Heart right ventricle (tissue), 16 donors: ENCODE measurements at places on chromosomes 7 and 10.

- DNase-seq = no peak
Observed at GRCh38 chr7:28479507-28479947, 67.2 kb downstream of the CREB5 start.

- peak; percentile 67 for DNase-seq
Observed at GRCh38 chr10:33661580-33662336, 327.3 kb upstream of the NRP1 start.

GRCh38 chr7:33673029-33673700 lies 232.2 kb upstream of the BMPER start:
- no peak for DNase-seq

- peak; percentile 75 for DNase-seq
Observed at GRCh38 chr10:102814873-102815661, 22.1 kb downstream of the CYP17A1 start.

GRCh38 chr7:10723832-10724231 lies 249.8 kb upstream of the PHF14 start:
- DNase-seq = no peak

- no peak for DNase-seq
Observed at GRCh38 chr7:16999541-17000267, 117.9 kb upstream of the AGR3 start.

DNA sequence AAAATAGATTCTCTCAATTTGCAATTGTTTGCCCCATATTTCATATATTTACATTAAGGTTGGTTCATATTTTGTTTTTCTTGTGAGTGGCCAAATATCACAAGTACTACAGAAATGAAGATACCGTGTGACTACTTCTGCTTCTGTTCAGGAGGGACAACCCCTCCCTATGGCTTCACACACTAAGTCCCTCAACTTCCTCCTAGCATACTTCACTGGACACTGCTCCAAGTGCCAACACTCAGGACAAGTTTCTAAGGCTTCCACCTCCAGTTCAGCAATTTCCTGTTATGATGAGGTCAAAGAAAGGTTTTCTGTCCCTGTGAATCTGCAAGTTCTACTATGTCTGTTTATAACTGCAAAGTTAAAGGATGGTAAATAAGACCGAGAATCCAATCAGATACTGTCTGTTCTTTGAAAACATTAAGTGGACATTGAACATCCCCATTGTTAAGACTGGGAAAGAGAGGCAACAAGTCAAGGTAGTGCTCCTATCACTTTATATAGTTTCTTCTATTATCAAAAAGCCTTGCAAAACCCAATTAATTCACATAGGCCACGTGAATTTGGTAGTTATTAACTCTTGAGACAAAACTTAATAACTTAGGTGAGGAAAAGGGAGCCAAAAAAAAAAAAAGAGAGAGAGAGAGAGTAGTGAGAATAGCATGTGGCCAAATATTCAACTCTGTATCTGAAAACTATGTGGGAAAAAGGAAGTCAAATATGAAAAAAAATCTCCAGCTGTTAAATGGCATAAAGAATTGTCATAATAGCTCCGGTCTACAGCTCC lies 81.3 kb upstream of the DKK1 start:
- DNase-seq = no peak

- DNase-seq = no peak
Observed at GRCh38 chr7:111735661-111736551, 173.6 kb upstream of the IMMP2L start.

- no peak for DNase-seq
Observed at GRCh38 chr10:7301006-7301778, 109.6 kb downstream of the SFMBT2 start.

GRCh38 chr7:54917613-54918391 lies 101.0 kb upstream of the EGFR start:
- DNase-seq = no peak

- DNase-seq = no peak
Observed at GRCh38 chr10:68594405-68594804, 34.3 kb downstream of the TET1 start.

DNA sequence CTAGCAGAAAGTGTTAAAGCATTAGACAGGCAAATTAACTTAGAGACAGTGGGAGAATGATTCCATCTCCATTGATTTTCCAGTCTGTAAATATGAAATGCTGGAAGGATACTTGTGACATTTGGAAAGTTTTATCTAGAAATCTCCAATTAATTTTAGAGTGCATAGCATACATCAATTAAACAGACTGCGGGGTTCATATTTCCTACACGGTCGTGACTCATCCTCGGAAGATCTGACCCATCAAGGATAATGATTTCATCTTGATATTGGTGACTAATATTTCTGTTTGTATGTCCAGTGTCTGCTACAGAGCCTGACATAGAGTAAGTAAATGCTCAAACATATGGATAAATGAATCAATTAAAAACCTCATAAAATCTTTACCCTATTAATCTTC lies 474.9 kb downstream of the KCNMA1 start:
- DNase-seq = no peak

DNA sequence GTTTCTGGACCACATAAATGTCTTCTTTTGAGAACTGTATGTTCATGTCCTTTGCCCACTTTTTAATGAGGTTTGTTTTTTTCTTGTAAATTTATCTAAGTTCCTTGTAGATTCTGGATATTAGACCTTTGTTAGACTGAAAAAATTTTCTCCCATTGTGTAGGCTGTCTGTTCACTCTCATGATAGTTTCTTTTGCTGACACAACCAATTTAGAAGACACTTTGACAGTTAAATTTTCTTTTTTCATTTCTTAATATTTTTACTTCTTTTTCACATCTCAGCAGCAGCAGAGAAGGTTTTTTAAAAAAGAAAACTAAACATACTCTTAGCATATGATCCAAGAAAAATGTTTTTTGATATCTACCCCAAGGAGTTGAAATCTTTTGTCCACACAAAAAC lies 61.8 kb downstream of the RNF32 start:
- no peak for DNase-seq
